ENCODE measurements at places on chromosomes 4 and X.

GRCh38 chr4:138831948-138832347 lies 183.6 kb upstream of the NOCT start:
- no peak for DNase-seq

GRCh38 chr4:182350041-182350440 lies 106.8 kb downstream of the TENM3 start:
- DNase-seq = no peak

GRCh38 chr4:48967631-48968030 lies 18.4 kb upstream of the CWH43 start:
- DNase-seq = no peak

DNA sequence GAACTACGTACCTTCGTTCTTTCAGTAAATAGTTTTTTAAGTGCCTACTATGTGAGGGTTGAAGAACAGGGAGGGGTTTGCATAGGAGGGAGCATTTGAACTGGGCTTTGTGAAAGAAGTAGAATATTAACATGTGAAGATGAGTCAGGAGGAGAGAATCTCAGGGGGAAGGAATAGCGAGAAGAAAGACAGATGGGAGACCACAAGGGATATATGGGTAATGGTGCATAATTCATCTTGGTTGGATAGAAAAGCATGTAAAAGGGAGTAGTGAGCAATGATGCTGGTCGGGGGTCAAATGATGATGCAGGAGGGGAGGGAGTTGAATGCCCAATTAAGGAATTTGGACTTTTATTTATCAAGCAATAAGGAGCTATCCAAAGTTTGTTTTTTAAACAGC lies 52.7 kb downstream of the TMEM164 start:
- DNase-seq = no peak

GRCh38 chrX:29587107-29587506 lies 628.3 kb upstream of the MAGEB2 start:
- DNase-seq = no peak

All from AG09319 (cell line).